Stimulated activated CD8-positive, alpha-beta memory T cell treated with anti-CD3 and anti-CD28 coated beads, Interleukin-4, amount 100 ng/mL, for 4 hours (primary cell): ENCODE measurements at places on chromosomes 6 and 20.

DNA sequence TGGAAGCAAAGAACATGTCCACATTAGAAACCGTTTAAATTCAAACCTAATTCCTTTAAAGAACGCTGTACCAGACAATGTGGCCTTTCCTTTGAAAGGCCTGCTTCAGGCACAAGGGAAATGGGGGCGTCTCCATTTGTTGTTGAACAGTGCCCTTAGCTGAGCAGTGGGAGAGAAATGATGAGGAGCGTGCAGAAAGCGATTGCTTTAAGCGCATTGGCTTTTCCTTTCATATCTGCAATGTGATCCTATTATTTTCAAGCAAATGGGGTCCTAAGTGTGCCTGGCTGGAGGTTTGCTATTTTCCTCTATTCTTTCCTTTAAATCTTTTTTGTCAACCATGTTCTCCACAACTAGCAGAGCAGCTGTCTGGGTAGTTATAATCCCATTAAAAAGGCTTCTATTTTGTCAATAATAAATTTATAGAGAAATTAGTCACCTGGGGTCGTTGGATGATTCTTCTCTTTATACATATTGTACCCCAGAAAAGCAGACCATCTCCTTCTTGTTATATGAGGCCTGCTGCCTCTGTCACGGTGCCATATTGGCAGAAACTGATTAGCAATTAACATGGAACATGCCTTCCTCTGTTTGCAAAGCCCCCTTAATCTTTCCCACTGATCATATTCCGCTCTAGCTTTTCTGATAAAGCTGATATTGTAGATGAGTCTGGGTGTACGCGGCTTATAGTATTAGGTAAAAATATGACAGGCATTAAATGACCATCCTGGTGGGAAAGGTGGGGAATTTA lies 151.1 kb upstream of the JAG1 start:
- DNase-seq: no peak

- no peak for DNase-seq
These were observed 45.5 kb downstream of the CEP43 start for GRCh38 chr6:167044696-167045095.

- DNase-seq: no peak
These were observed 160.8 kb downstream of the GMPR start for GRCh38 chr6:16399158-16399557.

DNA sequence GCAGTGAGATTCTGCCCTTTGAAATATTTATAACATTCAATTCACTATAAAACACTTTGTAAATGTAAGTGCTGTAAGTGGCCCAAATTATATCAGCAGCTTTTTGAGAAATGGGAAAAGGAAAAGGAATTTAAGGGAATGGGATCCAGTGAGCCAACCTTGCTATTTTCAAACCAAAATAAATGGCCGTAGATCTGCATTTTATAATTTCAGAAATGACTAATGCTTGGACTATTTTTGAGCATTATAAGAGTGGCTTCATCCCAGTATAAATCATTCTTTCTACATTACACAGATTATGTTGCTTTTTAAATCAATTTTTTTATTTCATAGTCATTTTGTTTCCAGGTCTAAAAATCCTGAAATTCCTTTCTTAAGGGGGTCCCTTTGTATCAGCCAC lies 49.2 kb downstream of the ANKRD6 start:
- DNase-seq: no peak

DNA sequence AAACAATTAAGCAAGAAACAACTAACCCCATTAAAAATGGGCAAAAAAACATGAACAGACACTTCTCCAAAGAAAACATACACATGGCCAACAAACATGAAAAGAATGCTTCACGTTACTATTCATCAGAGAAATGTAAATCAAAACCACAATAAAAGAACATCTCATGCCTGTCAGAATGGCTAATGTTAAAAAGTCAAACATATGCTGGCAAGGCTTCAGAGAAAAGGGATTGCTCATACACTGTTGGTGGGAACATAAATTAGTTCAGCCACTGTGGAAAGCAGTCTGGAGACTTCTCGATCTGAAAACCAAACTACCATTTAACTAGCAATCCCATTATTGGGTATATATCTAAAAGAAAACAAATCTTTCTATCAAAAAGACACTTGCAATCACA lies 217.5 kb downstream of the TINAG start:
- DNase-seq: no peak

- no peak for DNase-seq
These were observed 46.3 kb downstream of the GABRR2 start for GRCh38 chr6:89268776-89269175.

GRCh38 chr20:44745598-44746366 lies at the start of gene KCNK15:
Gene KCNK15 (plus strand): TSS chr20:44745865. CDS start chr20:44745911, 46 bp downstream.
- DNase-seq: peak; percentile 7

DNA sequence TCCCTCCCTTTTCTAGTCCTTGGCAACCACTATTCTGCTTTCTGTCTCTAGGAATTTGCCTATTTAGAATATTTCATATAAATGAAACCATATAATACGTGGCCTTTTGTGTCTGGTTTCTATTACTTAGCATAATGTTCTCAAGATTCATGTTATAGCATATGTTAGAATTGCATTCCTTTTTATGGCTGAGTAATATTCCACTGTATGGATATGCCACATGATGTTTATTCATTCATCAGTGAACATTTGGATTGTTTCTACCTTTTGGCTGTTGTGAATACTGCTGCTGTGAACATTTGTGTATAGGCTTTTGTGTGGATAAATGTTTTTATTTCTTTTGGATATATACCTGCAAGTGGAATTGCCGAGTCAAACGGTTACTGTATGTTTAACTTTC lies 7.1 kb downstream of the SLC9A8 start:
- no peak for DNase-seq

DNA sequence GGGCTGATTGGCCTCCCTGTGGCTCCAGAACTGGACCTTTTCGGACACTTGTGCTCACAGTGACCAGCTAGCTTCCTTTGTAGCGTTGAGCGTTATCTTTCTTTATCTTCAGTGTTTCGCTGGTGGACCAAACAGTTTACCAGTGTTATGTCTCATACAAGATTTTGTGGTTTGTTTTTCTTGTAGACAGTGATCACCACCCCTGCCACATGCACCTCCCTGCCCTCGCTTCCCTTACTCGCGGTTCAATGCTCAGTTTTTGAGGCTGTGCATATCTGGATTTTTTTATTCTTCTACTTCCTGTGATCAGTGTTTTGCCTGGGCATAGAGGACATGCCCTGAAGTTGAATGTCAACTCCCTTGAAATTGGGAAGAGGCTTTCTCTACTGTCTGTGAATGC lies 16.4 kb downstream of the MYT1 start:
- no peak for DNase-seq

GRCh38 chr20:53748176-53748575 lies 154.5 kb upstream of the ZNF217 start:
- DNase-seq: no peak

- no peak for DNase-seq
These were observed 105.0 kb downstream of the CD109 start for GRCh38 chr6:73800997-73801396.

- DNase-seq: no peak
These were observed 7.6 kb upstream of the CCN2 start for GRCh38 chr6:131958542-131959470.

DNA sequence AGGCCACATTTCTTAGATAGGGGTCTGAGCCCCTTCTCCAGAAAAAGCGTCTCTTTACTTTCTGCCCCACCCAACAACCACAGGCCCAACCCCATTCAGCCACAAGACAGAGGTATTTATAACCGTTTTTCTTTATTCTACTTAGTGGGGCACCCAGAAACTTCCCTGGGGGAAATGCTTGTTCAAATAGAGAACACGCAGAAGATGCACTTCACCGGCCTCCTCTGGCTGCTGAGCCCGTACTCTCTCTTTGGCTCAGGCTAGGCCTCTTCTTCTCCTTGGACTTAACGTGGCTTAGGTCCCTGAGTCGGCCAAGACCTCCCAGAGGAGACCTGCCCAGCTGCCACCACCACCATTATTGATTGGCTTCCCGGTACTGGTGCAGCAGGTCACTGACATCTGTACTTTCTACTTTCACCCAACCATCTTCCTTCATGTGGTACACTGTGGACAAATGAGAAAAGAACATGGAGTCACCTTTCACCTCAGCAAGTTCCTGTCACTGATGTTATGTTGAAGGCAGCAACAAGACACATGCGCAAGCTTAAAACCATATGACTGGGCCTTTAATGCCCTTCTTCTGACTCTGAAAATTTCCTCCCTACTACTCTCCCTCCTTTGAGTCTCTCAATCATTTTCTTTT lies 2.2 kb upstream of the TAP2 start:
- no peak for DNase-seq

- DNase-seq: no peak
These were observed 1.5 kb downstream of the CD2AP start for GRCh38 chr6:47479140-47479508.

- no peak for DNase-seq
These were observed 6.5 kb downstream of the BMP5 start for GRCh38 chr6:55868771-55869479.

DNA sequence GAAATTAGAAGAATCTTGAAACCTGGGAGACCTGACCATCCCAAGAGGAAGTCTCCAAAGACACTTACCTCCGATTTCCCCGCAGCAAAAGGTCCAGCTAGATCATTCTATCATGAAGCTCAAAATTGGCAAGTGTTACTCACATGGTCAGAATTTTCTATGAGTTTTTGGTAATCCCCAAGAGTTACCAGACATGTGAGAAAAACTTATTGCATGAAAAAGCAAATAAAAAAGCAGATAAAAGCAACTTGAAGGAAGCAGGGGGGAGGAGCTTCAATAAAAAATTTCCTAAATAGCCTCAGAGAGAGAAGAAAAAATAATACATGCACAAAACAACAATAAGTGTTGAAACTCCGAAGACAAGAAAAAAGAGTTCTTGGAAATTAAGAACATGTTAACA lies 27.3 kb downstream of the VNN1 start:
- no peak for DNase-seq

GRCh38 chr20:4227085-4227821 lies 211.9 kb upstream of the RNF24 start:
- DNase-seq: no peak

DNA sequence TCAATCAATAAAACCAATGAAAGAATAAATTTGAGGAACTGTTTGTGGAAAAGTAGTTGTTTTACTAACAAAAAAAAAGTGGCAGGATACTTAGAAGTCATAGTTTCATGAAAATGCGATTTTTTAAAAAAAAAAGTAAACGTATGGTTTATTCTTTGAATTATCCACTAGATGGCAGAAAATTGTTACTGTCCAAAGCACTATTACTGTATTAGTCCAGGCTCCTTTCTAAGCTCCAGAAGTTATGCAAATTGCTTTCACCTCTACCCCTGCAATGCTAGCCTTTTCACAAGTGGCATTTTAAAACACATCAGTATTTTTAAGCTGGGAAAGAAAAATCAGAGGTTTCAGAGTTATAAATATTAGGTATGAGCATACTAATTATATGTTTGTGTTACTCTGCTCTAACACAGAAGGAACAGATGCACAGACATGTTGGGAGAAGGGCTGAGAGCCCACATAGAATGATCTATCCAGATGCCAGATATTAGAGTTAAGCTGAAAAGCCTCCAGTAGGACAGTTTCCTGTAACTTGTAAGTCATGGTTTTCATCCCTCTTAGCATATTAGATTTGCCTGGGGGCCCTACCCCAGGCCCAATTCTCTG lies 63.9 kb downstream of the FHL5 start:
- DNase-seq: no peak

DNA sequence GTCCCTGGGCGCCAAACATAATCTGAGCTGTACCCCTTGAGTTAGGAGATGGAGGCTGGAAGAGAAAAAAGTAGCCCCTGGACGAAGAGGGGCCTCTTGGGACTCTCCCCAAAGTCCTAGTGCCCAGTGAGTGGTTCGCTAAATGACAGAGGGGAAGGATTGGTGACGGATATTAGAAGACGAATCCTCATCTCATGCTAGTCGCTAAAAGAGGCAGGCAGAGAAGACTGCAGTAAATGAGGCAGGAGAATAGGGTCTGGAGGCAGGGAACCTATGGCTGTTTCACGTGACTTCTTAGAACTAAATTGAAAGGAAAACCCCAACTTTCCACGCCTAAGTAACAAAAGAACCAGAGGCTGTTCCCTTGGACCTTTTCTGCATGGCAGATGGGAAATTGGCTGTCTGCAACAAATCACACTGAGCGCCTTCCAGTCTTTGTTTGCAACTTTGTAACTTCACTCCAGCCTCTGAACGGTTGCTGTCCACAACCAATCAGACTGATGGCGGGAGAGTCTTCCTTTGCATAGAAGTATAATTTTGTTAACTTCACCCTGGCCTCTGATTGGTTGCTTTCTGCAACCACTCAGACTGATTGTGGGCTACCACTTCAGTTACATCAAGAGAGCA lies 731 bp upstream of the RBL1 start:
- no peak for DNase-seq

GRCh38 chr20:51696304-51697071 lies 71.7 kb downstream of the ATP9A start:
- DNase-seq: no peak

GRCh38 chr6:147207837-147208754 lies 3.9 kb downstream of the STXBP5 start:
- DNase-seq: no peak

- DNase-seq: no peak
These were observed 30.4 kb upstream of the CD93 start for GRCh38 chr20:23116311-23117089.

GRCh38 chr6:158910484-158911440 lies 89.2 kb downstream of the RSPH3 start:
- no peak for DNase-seq

GRCh38 chr20:40970218-40970617 lies 58.4 kb upstream of the TOP1 start:
- no peak for DNase-seq

- DNase-seq: no peak
These were observed 26.8 kb downstream of the REV3L start for GRCh38 chr6:111456208-111456607.

DNA sequence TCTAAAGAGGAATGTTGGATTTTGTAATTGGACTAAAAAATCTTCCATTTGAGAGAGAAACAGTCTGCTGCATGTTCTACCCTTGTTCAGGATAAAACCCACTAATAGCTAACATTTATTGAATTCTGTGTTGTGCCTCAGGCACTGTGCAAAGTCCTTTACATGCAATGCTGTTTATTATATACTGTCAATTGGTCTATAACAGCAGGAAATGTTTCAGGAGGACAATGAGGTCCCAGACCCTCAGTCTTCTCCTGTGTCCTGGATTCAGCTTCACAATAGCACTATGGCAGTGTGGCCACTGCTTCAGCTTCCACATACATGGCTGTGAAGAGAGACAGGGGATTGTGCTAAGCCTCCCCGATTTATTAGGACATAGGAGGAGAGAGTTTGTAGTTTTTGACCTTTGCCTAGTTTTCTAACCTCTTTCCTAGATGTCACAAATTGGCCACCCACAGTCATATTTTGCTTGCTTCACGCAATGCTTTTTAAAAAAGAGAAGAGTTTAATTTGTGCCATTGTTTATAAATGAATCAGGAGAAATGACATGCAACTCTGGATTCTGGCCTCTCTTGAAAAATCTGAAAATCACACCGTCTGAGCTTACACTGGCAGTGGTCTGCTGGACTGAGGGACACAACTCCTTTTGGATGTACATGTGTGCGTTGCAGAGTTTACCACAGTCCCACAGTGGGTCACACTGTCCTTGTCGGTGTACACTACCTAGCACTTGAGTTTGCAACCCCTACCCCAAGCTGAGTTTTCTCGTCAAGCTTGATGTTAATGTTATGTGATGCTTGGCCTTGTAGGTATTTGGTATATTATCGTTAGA lies 11.3 kb downstream of the PTPN1 start:
- no peak for DNase-seq

GRCh38 chr6:117992856-117993255 lies 85.8 kb downstream of the SLC35F1 start:
- no peak for DNase-seq

- DNase-seq: no peak
These were observed 146.8 kb downstream of the BTBD3 start for GRCh38 chr20:12064540-12064939.
